Eye (tissue), 1 donor: ENCODE measurements at places on chromosomes 5 and 9.

- DNase-seq, result peak; percentile 62
These were observed 541.7 kb upstream of the TUSC1 start for GRCh38 chr9:26219961-26220360.

DNA sequence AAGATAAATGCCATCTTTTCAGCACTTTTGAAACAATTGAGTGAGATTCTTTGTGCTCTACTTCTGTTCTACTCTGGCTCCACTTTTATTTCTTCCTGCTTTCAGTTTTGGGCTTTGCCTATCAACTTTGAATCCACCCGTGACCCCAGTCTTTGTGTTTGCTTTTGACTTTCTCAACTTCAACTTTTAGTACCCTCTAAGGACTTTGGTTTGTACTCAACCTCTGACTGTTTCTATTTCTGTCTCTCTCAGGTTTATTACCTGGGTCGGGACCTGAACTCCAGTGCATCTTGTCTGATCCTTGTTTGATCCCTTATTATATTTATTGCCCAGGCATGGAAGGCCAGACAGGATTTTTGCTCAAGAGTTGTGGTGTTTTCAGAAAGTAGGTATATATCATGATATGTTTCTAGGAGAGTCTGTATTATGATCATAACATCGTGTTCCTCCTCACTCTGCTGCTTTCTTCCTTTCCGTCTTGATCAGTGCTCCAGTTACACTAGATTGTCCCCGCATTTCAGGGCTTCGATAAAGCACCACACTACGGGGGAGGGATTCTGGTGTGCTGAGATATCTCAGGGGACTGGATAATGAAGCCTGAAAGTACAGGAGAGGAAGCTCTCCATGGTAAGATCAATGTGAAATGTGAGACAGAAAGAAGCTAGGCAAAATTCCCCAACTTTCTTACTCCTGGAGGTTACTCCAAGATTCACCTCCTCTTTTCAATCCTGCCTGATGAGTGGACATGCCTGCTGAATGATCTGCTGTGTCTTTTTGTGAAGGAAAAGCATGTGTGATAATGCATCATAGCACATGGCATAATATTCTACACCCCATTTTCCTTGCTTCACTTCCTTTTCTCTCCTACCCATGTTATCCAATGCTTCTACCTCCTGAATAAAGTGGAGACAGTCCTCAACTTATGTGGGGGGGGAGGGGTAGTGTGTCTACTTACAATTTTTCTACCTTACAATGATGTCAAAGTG lies 155.5 kb upstream of the GRIN3A start:
- DNase-seq, result no peak

- DNase-seq, result peak; percentile 36
These were observed 43.6 kb downstream of the CCDC192 start for GRCh38 chr5:127746756-127747155.

DNA sequence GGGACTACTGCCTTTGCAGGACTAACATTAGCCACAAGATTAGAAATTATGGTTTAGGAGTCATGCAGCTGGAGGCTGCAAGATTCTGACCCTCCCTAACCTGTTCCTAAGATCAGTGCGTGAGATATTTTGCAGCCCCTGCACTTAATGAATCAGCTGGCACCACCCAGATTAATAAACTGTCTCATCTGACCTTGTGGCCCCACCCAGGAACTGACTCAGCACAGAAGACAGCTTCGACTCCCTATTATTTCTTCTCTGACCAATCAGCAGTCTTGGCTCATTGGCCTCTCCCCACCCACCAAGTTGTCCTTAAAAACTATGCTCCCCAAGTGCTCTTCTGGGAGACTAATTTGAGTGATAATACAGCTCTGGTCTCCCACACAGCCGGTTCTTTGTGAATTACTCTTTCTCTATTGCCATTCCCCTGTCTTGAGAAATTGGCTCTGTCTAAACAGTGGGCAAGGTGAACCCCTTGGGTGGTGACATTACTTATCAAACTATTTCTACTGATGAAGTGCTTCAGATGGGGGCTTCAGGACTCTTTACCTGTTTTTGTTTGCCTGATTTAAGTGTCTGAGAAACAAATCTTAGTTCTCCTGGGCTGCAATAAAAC lies 17.0 kb downstream of the CTSL start:
- DNase-seq, result no peak

- peak; percentile 48 for DNase-seq
These were observed 2.0 kb upstream of the ANP32B start for GRCh38 chr9:97980918-97981845.

GRCh38 chr9:136107155-136107952 lies 11.3 kb downstream of the TMEM250 start:
- no peak for DNase-seq

DNA sequence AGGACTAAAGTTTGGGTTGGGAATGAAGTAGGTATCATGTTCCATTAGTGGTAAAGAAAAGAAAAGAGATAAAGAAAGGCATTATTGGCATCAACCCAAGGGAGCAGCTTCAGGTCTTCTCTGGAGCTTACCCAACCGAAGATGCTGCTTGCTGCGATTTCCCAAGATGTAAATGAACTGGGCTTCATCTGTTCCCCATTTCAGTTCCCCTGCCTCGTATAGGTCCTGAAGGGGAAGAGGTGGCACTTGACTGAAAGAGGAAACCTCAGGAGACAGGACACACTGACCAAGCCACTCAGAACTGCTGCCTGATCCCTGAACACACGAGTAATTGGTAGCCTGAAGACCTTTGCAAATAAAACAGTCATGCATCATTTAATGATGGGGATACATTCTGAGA lies 24.6 kb downstream of the ANXA6 start:
- no peak for DNase-seq

- DNase-seq, result no peak
These were observed 66.1 kb downstream of the TRPM6 start for GRCh38 chr9:74821636-74822035.

DNA sequence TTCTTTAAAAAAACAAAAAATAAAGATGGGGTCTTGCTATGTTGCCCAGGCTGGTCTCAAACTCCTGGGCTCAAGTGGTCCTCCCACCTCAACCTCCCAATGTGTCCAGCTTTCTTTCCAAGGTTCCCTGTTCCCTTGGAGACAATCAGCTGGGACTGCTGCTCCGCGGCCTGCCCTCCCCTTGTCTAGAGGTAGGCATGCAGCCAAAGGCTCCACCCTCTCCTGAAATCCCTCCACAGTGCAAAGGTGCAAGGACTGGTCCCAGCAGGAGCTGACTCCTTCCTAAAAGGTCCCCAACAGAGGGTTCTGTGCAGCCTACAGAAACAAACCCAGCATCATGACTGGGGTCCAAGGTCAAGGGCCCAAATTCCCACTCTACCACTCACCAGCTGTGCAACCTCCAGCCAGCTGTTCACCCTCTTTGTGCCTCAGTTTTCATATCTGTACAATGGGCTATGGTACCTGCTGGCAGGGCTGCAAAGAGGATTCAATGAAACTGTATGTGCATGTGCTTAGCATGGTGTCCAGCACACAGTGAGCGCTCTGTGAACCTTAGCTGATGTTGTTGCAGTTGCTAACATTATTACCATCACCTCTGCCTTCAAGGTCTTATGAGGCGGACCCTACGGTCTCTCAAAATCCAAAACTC lies 47.5 kb downstream of the BARX1 start:
- no peak for DNase-seq
